ENCODE measurements at places on chromosomes 2 and 18.

- no peak for DNase-seq
These were observed 13.5 kb downstream of the TRIB2 start for GRCh38 chr2:12730265-12730664.

DNA sequence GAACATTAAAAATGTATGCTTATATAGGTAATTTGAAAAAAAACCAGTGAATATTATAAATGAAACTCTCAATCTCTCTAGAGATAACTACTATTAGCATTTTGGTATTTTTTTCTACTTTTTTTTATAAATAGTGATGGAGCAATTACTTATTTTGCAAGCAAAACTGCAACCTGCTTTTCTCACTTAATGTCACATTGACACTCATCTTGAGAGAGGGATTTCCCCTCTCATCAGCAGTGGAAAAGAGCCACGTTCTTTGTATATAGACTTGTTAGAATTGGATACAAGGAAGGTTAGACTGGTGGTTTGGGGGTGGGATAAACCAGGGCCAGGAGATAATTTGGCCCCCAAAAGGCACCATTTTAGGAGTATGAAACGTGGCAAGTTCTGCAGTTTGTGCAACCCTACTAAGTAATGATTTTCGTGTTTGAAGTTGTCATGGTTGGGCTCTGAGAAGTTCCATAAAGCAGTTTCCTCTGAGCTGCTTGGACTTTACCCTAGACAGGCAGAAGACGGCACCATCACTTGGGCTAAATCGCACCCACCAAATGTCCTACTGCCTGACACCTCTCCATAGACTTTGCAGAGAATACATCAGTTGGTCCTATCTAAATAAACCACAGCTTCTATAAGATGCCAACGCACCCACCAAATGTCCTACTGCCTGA is 194.0 kb downstream of the ACTR3 start:
- DNase-seq, result no peak

GRCh38 chr18:71846716-71847115 is 697.4 kb downstream of the CBLN2 start:
- no peak for DNase-seq

DNA sequence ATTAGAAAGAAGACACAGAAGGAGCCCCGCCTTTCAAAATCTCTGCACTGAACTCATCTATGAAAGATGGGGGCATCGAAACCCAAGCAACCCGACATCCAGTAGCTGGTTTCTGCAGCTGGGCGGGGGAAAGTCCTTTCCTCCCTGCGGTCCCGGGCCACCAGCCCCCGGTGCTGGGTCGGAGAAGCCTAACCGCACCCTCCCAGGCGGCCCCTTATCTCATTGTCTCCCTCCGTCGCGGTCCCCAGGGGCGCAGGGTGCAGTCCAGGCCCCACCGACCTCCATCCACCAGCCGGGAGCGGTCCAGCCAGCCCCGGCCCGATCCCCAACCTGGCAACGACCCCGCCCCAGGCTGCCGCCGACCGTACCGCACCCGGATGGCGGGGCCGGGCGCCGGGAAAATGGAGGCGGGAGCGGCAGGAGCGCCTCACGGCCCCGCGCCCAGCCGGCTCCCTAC is 452 bp downstream of the RAPH1 start:
- peak; percentile 31 for DNase-seq

DNA sequence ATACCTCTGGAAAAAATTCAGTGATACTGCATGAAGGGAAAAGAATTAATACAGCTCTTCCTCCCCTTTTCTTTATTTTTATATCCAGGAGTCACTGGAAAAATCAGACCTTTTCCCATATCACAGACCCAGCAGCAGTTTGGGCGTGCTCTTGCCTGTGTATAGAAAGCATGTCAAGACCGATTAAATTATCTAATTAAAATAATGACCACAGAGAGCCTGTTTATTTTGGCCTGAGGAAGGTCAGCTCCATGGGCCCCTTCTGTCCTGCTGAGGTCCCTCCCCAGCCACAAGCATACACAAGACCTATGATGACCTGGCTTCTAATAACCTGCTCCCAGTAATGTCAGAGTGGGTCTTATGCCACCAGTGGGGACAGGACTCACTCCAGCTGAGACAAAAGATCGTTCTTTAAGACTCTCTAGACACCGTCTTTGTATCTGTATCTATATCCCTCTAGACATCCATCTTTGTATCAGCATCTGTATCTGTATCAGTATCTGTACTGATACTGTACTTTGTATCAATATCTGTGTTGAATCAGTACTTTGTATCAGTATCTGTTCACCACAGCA is 147.8 kb downstream of the VAPA start:
- DNase-seq, result no peak

GRCh38 chr2:228728961-228729360 is 542.1 kb downstream of the PID1 start:
- DNase-seq, result no peak

All from CD8-positive, alpha-beta memory T cell (primary cell).